ENCODE measurements at places on chromosomes 6 and 20. TPM values are rescaled to one million over a fixed set of nuclear protein-coding genes. Genes with fewer than 3 reads are reported as not detected.

Gene LAMP5
- not detected for total RNA-seq

Gene MLIP
- not detected for total RNA-seq

Gene FOXC1
- not detected for total RNA-seq

Gene C6orf163
- 3.0 TPM for total RNA-seq

DNA sequence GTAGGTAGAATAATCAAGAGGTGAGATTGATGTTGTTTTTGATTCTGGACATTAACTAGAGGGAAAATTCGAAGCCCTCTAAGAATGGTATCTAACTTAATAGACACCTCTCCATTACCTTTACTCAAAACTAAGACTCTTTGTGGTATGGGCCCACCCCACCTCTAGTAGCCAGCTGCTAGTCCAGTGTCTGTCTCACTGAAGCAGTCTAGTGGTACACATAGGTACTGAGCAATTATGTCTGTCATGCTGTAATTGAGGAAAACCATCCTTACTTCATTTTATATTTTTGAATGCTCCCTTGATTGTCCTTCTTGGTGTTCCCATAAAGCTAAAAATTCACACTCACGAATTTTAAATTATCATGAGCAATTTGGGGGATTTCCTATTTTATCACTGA, 290.7 kb downstream of the ARHGAP18 start:
- ATAC-seq, result no peak

DNA sequence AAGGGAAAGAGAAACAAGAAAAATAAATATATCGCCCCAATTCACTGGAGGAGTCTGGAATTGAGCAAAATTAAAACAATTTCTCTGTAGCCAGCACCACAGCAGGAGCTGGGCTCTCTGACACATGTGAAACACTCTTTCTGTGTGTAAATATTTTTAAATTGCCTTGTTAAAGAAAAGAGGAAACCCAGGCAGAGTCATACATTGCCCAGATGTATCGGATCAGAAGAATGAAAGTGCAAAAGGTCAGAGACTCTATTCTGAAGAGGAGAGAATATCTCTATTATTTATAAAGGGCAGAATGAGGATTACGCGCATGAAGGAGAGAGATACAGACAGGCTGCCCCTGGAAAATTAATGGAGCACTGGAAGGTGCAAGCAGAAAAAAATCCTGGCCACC, 127.0 kb upstream of the MAN1A1 start:
- ATAC-seq, result no peak

DNA sequence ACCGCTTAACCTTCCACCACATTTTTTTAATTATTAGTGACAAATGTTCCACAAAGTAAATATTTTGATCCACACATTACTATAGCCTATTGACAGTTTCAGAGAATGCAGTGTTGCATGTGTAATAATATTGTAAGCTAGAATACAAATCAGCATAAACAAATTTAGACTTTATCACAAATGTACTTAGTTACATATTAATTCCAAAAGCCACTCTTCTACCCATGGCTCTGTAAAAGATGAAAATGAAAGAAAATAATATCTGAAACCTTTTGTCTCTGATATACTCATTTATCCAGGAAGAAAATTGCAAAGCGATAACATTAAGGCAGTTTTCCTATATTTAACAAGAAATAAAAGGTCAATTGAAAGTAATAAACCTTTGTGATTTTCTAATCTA, 954.0 kb upstream of the MAN1A1 start:
- ATAC-seq, result no peak

- ATAC-seq, result no peak
Observed at GRCh38 chr6:107816818-107817217, 7.3 kb downstream of the SCML4 start.

DNA sequence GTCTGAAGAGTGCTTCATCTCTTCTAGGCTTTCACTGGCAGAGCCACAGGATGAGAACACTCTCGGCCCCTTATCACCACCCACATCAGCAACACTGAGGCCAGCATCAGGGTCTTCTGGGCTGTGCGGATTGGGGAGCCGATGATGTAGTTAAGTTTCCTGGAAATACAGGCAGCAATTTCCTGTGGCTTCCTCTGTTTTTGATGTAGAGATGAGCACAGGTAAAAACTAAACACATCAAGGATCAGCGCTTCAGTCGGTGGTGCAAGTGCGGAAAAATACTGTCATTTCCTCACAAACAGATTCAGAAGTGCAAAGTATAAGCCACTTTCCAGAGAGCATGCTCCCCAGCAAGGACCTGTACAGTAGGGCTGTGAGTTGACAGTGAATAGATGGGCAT, 62.6 kb downstream of the BACH2 start:
- ATAC-seq, result peak; percentile 91

DNA sequence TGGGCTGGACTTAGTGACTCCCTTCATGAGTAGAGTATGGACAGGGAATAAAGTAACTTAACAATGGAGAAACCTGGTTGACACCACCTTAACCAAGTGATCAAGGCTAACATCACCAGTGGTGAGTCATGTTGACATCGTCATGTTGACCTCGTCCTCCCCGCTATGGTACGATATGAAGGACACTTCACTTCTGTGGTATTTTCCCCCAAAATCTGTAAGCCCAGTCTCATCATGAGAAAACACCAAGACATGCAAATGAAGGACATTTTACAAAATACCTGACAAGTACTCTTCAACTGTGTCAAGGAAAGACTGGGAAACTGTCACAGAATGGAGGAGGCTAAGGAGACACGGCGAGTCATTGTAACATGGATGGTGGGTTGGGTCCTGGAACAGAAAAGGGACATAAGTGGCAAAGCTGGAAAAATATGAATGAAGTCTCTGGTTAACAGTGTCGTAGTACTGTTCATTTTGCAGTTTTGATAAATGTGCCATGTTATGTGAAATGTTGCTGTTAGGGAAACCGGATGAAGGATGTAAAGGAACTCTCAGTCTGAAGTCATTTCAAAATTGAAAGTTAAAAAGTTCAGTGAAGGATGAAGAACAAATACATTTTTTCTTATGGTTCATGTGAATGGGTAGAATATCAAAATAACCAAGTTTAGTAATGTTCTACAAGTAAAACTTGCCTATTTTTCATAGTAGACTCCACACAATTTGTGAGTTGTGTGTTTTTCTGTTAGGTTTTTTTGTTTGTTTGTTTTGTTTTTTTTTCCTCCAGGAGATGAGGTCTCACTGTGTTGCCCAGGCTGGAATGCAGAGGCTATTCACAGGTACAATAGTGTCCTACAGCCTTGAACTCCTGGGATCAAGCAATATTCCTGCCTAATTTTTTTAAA, 247.5 kb downstream of the TMEM242 start:
- peak; percentile 94 for ATAC-seq

GRCh38 chr6:27891320-27891875, 20.8 kb downstream of the OR2B2 start:
- no peak for ATAC-seq

GRCh38 chr20:9515741-9516233, 1.4 kb downstream of the LAMP5 start:
- no peak for ATAC-seq

DNA sequence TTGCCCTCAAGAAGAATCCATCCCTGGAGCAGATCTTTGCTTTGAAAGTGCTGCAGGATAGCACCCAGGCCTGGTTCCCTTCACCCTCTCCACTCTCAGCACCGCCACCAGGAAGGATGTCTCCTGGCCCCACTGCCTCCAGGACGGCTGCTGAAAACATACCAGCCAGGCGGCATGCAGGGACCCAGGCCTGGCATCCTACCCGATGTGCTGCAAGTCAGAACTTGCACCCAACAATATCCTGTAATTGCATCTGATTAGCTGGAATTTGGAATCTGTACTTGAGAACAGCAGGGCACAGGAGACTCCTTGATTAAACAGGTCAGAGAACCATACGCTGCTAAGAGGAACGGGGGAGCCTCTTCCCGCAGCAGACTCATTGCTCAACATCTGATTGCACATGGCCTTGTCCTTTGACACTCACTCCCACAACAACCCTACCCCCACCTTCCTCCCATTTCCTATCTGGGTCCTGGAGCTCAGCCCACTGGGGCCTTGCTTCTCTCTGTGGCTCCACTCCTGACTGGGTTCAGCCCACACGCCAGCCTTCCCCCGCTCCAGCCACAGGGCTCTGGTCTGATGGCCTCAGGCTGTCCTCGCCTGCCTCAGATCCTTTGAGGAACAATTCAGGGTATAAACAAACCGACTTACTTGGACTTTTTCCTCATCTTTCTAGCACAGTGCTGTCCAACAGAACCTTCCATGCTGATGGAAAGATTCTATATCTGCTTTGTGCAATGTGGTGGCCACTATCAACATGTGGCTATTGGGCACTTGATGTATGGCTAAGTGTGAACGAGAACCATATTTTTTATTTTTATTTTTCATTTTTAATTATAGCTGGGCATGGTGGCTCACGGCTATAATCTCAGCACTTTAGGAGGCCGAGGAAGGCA, 78.0 kb downstream of the FGD2 start:
- ATAC-seq, result no peak

- ATAC-seq, result peak; percentile 70
Observed at GRCh38 chr20:53884859-53885541, 185.4 kb downstream of the BCAS1 start.

DNA sequence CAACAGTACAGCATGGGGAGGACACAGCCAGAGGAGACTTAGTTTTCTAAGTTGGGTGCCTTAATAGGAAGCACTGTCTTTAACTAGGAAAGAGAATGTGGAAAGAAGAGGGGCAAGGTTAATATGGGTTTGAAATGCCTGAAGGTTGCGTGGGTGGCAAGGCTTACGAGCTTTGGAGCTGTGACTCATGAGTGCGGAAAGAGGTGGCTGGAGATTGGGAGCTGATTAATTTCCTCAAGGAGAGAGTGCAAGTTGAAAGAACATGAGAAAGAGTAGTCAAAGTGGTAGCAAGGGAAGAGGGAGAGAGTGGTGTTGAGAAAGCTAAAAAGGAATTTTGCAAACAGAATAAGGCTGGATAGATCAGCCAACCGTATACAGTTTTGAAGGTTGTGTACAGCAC, 315.1 kb upstream of the PRND start:
- no peak for ATAC-seq

DNA sequence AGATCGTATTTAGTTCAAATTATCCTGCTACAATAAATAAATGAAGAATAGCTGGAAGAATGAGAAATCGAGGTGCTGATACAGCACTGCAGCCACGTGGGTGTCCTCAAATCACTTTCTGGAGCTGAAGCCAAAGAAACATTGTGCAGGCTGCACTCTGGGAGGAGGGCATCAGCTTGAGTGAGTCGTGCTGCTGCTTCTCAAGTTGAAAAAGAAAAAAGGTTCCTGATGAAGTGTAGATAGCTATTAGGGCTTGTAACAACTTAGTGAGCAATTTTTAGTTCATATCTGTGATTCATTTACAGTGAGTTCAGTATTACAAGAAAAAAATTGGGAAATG, 40.5 kb downstream of the DSE start:
- ATAC-seq, result no peak

DNA sequence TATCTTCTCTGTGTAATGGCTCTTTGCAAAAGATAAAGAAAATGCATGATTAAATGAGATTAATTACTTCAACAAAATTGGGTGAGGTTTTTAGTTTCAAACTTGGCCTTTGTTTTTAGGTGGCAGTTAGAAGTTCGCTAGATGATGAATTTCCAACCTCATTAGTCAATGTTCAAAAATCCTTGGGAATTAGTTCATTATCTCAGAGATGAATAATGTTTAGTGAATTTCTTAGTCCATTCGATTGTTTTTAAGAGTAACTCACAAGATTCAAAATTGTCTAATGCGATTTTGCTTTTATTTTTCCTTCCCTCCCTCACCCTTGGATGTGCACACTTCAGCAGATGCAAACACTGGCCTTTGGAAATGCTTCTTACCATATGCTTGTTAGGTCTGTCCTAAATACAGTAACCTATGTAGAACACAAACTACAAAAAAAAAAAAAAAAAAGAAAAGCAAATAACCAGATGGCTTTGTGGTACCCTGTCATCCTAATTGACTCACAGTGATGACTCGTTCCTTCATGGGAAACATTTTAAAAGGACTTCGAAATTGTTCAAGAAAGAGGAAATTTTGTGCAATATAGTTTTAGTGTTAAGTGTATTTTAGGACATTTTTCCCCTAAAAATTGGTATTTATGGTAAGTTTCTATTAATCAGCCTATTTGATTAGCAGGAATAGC, 66.7 kb downstream of the FAM229B start:
- ATAC-seq, result peak; percentile 56

All from activated T-helper 17 cell treated with anti-CD3 and anti-CD28 coated beads, Interleukin-2, amount 50 U/mL, for 72 hours (primary cell).